Stimulated activated CD4-positive, alpha-beta T cell treated with anti-CD3 and anti-CD28 coated beads, Interleukin-15, amount 100 ng/mL, for 48 hours (primary cell): ENCODE measurements at places on chromosomes 4 and X.

GRCh38 chr4:140081641-140082390 is 72.2 kb downstream of the MAML3 start:
- DNase-seq: no peak

DNA sequence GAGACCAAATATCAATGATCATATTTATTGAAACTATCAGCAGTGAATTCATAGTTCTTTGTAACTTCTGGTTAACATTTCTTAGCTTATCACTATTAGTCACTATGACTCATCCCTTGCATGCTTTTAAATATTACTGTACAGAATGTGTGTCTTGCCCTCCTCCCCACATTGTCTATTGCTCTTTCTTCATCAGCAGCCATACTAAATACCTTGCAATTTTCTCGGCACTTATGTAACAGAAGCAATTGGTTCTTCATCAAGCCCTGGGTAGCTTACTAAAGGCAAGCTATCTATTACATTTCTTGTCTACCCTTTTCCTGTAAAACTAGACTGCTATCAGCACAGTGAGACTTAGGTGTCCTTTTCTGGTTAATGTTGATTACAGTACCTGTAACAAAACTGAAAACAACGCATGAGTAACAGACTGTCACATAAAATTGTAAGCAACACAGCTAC is 8.2 kb downstream of the KLHL4 start:
- DNase-seq: no peak

- DNase-seq: no peak
Measured at GRCh38 chrX:29762006-29762405, 453.4 kb upstream of the MAGEB2 start.

- DNase-seq: no peak
Measured at GRCh38 chr4:62015043-62015739, 815.1 kb downstream of the ADGRL3 start.

DNA sequence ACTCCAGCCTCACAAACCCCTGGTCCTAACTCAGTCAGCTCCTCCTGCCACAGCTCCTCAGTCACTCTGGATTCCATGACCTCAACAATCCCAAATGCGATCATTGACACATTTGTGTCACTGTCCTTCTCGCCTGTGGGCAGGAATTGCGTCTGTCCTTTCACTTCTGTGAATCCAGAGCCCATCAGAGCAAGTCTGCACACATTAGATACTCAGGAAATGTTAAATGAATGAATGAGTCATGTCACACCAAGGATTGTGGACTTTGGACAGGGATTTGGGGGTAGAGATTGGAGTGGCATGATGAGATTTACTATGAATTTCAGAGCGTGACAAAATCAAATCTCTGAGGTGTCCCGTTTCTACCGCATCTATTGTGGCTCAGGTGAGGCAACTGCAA is 11.8 kb upstream of the CLDN24 start:
- no peak for DNase-seq

- DNase-seq: no peak
Measured at GRCh38 chr4:151417766-151418376, 8.9 kb downstream of the FHIP1A start.

- DNase-seq: no peak
Measured at GRCh38 chr4:104416725-104417356, 77.9 kb downstream of the CXXC4 start.

DNA sequence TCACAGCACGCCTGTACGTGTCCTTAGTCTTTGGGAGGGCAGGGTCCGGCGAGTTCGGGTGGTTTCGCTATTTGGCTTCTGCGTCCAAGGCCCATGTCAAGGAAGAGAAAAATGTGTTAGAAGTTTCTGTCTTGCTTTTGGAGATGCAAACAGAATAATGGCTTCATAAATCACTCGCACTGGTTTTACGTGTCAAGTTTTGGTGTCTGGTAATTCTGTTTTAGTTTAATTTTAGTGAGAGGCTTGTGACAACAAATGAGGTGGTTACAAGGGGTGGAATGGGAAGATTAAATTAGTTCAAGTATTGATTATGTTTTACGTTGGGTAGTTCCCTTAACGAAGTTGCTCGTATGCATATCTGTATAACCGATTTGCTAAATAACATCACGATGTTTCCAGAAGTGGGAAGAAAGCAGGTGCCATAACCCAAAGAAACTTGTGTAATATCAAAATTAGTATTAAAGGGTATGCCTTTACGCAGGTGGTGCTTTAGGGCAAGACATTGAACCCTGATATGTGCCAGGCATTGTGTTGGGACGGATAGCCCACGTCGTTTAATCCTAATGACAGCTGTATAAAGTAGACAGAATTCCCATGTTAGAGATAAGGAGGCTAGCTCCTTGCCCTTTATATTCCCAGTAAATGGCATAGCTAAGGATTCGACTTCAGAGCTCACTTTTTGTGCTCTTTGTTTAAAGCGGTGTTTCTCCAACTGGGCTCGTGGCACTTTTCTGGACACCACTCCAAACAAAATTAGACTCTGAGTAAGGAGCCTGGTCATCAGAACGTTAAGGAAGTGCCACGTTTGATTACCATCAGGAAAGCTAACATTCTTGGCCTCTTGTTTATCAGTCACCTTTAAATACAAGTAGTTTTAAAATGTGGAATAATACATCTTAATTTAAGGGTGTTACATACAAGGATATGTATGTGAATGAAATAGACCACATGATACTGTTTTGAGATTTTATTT is 843 bp downstream of the RPL34 start:
- no peak for DNase-seq

DNA sequence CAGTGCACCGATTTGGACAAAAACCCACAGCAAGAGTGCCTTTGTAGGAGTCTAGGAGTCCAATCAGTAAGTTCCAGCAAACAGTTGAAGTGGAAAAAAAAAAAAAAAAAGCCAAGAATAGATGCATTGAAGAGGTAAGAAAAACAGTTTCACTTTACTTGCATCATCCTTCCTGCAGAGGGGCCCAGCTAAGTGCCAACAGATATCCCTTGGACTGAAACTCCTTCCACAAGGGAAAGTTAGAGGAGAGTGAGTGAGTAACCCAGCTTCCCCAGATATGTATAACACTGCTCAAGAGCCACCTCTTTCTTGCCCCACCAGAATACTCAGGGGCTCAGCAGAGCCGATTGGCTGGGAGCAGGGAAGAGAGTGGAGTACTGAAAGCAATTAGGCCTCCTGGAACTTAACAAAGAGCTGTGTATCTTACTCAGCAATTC is 617.7 kb upstream of the SMIM31 start:
- no peak for DNase-seq

DNA sequence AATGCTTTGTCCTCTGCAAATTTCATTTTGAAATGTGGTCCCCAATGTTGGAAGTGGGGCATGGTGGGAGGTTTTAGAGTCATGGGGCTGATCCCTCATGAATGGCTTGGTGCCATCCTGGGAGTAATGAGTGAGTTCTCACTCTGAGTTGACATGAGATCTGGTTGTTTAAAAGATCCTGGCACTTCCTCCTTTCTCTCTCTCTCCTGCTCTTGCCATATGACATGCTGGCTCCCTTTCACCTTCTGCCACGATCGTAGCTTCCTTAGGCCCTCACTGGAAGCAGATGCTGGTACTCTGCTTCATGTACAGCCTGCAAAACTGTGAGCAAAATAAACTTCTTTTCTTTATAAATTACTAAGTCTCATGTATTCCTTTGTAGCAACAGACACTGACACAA is 262.0 kb downstream of the IL15 start:
- no peak for DNase-seq

DNA sequence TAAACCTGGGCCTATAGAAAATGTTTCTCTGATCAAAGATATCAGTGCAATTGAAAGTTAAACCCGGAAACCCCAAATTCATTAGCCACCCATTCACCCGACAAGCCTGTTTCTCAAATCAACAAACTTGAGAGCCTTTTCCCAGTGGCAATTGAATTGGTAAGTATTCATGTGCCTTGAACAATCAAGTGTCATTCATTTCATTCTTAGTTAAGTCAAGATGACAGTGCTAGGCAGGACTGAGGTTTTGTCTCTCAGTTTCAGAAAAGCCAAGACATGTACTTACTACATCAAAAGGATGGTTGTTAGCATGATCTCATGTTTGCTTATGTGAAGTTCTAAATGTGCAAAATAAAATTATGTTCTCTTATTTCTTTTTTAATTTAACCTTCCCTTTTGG is 32.3 kb downstream of the CC2D2A start:
- DNase-seq: no peak

GRCh38 chr4:99506781-99507180 is 4.0 kb upstream of the C4orf17 start:
- no peak for DNase-seq

- DNase-seq: peak; percentile 55
Measured at GRCh38 chr4:151362404-151363164, 37.2 kb upstream of the SH3D19 start.

GRCh38 chrX:68299898-68300297 is 133.4 kb downstream of the OPHN1 start:
- DNase-seq: no peak

GRCh38 chr4:4507923-4508322 is 33.9 kb downstream of the STX18 start:
- no peak for DNase-seq

- DNase-seq: no peak
Measured at GRCh38 chr4:13294961-13295605, 189.1 kb downstream of the RAB28 start.

- DNase-seq: no peak
Measured at GRCh38 chrX:69146739-69147138, 18.5 kb downstream of the PJA1 start.

DNA sequence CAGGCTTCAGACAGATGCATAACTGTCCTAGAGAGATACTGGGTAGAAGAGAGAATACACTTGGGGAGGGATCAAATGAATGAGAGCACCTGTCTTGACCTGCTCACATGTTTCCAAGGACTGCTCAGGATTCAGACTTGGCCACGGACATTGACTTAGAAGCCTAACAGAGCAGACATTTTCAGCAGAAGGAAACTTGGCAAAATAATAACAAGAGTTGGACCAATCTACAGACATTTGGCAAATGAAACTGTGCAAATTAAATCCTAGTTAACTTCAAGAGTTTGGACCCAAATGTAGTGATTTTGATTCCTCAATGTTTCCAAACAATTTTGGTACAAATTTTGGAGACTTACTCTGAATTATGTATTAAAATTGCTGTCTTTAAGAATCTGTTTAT is 223.9 kb downstream of the CAMK2D start:
- no peak for DNase-seq

DNA sequence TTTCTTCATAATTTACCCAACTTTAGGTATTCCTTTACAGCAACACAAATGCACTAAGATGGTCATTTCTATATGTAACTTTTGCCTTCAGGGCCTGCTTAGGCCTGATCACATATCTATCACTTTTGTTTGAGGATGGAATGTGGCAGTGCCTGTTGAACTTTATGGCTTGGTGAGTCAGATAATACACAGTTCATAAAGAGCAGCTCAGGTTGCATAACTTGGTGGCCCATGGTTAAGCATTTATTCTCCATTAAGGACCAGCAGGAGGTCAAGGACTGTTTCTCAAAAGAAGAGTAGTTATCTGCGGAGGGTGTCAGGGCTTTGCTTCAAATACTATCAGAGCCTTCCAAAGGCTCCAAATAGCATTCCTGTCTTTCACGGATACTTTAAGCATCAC is 124.1 kb upstream of the PDHA2 start:
- DNase-seq: no peak
